DMS53 (cell line): ENCODE measurements at places on chromosomes 11 and 22.

GRCh38 chr11:131504199-131504949 lies 134.0 kb downstream of the NTM start:
- DNase-seq: no peak

DNA sequence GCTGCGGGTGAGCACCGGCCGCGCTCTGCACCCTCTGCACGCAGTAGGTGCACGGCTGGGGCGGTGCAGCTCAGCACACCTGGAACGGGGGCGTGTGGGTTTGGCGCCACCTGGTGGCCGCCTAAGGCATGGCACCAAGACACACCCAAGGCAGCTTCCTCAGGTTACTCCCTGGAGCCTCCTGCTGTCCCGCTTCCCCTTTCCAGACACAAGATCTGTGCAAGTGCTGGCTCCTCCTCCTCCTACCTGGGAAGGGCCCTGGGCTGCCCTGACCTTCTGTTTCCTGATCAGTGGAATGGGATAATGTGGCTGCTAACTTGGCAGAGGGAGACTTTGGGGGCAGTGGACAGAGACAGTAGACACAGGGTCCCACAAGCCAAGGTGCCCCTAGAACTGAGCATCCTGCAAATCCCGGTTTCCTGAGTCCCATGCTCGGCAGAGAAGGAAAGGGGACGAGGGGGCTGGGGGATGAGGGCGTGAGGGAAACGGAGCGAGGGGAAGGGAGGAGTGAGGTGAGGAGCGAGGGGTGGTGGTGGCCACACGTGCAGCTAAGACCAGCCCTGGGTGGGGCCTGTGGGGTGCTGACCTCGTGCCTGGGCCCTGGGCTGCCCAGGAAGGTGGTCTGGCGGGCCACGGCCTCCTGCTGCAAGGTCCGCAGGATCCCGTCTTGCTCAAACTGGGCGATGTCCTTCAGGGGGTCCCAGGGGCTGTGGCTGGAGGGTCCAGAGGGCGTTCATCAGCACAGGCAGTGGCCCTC lies 34.8 kb upstream of the CARS1 start:
- DNase-seq: peak; percentile 83

DNA sequence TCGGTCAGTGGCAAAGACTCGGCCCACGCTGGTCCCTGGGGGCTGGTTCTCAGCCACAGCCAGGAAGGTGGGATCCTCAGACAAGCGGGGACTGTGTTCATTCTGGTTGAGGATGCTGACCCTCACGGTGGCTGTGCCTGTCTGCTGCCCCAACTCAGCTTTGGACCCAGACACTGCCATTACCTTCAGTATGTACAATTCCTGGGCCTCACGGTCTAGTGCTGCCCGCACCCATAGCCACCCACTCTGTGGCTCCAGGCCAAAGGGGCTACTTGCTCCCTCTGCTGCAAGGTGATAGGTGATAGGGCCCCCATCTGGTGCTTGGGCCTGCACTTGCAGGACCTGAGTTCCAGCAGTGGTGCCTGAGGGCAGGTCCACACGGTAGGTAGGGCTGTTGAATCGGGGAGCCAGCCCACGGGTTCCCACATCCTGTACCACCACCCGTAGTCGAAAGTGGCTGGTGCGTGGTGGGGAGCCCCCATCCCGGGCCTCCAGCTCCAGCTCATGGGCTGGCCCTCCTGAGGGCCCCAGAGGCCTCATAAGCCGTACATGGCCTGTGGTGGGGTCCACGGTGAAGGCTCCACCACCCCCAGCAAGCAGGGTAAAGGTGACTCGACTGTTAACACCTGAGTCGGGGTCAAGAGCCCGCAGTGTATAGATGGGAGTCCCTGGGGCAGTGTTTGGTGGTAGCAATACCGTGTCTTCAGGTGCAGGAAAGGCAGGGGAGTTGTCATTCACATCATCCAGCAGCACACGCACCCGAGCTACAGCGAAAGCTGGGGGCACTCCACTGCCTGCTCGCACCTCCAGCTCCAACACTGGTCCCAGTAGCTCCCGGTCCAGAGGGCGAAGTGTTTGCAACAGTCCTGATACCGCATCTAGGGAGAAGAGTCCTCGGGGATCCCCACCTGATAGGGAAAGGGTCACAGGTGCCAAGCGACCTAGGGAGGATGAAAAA lies 13.2 kb upstream of the TPP1 start:
- DNase-seq: no peak

DNA sequence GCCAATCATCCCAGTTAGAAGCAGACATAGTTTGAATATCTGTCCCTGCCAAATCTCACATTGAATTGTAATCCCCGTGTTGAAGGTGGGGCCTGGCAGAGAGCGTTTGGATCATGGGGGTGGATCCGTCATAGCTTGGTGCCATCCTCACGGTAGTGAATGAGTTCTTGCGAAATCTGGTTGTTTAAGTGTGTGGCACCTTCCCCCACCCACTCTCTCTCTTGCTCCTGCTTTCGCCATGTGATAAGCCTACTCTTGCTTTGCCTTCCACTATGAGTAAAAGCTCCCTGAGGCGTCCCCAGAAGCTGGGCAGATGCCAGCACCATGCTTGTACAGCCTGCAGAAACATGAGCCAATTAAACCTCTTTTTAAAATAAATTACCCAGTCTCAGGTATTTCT lies 5.0 kb upstream of the CCDC81 start:
- DNase-seq: no peak

- DNase-seq: peak; percentile 80
These were observed 7.1 kb upstream of the VWA5A start for GRCh38 chr11:124108156-124108555.

GRCh38 chr22:31075961-31076360 lies 5.2 kb upstream of the SMTN start:
- DNase-seq: no peak

DNA sequence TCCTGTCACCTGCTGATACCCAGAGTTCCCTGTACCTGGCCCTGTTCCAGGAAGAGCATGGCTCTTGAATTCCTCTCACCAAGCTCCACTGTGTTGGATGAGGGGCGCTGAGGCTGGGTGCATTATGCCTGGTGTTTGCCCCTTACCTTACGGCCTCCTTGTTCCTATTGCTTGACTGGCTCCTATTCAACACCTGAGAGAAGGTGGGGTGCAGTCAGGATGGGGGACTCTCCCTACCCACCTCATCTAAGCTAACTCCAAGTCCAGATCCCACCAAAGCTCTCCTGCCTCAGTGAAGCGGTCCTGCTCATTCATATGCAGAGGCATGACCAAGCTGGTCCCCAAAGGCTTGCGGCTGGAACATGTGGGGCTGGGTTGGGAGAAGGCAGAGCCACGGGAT lies 35.8 kb upstream of the RIC3 start:
- no peak for DNase-seq

DNA sequence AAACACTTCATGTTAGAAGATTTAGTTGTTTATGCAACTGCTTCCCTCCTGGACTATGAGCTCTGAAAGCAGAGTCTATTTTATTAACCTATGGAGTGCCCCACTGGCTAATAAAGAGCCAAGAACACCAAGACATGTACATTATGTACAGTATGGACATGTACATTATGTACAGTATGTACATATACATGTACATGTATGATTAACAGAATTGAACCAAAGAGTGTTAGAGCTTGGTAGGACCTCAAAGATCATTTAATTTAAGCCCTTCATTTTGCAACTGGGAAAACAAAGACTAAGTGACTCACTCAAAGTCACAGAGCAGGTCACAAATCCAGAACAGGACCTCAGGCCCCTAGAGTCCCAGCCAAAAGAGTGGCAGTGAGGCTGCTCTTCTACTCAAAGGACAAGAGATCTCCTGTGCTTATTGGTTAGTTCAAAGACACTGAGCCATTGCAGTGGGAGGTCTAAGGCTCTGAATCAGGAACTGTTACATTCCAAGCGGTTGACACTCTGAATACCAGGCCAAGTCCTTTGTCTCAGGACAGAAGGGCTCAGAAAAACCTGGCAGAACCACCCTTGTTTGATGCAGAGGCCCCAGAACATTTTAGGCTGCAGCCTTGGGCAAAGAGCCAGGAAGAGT lies 103.8 kb downstream of the FAM168A start:
- DNase-seq: no peak

GRCh38 chr11:71301858-71302533 lies 49.6 kb upstream of the SHANK2 start:
- no peak for DNase-seq

DNA sequence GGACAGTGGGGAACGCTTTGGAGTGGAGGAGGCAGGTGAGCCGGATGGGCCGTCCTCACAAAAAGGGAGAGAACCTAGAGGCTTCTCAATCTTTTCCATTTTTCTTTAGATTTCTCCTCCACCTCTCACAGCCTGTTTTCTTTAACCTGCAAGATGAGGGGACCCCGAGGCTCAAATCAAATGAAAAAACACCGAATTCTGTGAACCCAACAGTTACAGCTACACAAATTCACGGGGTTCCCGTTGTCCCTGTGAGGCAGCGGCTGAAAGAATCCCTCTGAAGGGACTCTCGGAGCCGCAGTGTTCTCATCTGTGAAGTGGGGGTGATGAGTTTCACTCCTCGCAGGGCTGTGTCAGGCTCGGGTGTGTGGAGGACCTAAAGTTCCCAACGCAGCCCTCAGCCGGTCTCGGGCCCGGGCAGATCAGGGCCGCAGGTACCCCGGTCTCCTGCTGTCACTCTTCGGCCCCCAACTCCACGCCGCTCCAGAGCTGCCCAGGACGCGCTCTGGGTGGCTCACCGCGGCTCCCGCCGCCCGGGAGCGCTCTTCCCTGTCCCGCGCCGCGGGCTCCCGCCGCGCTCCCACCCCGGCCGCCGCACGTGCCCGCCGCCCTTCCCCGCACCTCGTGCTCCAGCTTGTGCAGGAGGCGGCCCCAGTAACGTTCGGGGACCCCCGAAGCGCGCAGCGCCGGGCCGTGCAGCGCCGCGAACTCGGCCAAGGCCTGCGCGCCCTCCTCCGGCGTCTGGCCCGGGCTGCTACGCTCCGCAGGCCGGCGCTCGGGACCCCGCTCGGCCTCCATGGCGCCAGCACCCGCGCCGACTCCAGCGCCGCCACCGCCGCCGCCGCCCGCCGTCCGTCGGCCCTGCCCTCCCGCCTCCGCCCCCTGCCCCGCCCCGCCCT lies at the start of gene TTLL12:
TTLL12 (minus strand) TSS at position 863 of the 899 bp plus-strand sequence; CDS start at position 798, 65 bp downstream.
- DNase-seq: peak; percentile 70

- no peak for DNase-seq
These were observed 9.6 kb downstream of the WT1 start for GRCh38 chr11:32425761-32426160.

DNA sequence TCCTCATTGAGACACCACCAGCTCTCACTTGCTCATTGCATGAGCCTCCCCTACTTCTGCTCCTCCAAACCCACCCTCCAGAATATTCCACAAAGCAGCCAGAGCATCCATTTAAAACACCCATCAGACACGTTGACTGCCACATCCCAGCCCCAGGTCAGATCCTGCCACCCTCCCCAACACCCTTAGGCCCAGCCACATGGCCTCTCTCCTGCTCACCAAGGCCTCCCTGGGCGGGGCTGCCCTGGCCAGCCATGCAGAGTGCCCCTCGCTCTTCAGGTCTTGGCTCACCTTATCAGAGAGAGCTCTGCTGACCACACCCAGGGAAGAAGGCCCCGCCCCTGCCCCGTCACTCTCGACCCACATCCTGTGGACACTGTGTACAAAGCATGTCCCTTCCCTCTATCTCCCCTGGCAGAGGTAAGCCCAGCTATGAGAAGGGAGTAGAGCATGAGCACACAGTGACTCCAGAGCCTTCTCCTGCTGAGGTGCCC lies 106.8 kb downstream of the MICAL3 start:
- DNase-seq: no peak

DNA sequence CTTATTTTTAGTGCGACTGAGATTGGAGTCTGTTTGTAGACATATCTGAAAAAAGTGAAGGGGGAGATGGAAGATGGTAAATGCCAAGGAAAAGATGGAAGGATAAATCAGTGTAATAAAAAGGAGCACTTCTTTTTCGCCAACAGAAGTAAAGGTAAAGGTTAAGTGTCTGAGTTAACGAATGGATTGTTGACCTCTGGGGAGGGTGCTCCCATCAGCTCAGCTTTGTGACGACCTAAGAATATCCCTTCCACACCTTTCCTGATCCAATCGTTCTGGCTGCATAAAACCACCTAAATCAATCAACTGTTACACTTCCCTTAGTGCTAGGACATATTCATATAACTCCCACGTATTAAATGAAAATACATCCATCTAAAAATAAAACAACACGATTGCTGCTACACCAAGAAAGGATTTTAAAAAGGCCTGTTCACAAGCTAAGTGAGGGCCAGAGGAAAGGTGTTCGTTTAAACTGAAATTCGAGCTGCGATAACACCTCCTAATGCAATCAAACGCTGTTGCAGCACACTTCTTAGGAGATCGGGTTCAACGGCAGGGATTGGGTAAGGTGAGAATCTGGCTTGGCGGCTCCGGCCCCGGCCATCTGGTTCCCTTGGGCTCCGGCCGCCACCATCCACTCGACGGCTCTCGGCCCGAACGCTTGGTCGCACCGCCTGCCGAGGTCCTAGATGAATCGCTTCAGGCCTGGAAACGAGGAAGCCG lies 658 bp downstream of the C11orf71 start:
- DNase-seq: peak; percentile 91

GRCh38 chr22:32643246-32643645 lies 158.3 kb upstream of the TIMP3 start:
- no peak for DNase-seq

DNA sequence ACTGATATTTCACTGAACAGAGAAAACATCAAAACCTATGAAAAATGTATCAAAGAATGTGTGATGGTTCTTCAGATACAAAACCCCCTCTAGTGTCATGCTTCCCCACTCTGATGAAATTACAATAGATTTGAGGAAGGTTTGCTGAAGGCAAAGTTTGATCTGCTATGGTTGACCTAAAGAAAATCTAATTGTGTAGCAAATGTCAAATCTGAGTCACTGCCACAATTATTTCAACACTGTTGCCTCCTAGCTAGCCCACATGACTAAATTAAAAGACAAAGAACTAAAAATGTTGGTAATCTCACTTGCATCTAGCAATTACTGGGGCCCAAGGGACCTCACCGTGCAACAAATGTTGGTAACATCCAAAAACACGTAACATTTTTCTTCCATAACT lies 728.0 kb downstream of the DLG2 start:
- no peak for DNase-seq

DNA sequence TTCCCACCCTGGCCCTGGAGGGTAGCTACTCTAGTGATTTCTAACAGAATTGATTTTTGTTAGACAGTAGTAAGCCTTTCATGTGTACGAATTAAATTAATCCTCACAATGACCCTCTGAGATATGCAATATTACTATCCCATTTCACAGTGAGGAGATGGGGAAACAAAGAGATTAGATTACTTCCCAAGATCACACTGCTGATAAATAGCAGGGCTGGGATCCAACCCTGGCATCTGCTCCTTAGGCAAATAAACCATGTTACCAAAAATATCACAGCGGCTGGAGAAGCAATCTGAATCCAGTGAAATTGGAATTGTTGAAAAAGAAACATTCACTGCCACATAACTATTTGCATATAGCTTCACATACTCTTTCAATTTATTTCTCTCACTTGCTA lies 12.8 kb upstream of the CAVIN3 start:
- peak; percentile 59 for DNase-seq

DNA sequence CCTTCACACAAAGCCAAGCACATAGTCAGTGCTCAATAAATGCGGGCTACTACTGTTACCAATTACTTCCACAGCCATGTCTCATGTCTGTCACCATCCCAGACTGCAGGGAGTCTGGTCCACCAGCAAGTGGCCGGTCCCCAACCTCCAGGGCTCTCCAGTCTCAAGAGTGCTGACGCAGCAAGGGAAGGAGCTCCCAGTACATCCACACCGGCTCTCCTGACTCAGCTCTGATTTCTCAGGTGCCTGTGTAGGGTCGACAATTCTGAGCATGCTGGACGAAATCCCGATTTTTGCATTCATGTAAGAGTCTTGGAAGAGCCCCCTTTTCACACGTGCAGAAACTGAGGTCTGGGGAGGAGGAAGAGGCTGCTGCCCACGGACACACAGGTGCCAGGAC lies 10.3 kb upstream of the NEFH start:
- peak; percentile 43 for DNase-seq
